ENCODE measurements at places on chromosomes 12 and 14. TPM values are rescaled to one million over a fixed set of nuclear protein-coding genes. Genes with fewer than 3 reads are reported as not detected.

- peak; percentile 50 for DNase-seq
Measured at GRCh38 chr12:84502907-84503787, 409.5 kb downstream of the SLC6A15 start.

The ZCCHC8 gene
- total RNA-seq = 32.2 TPM

The WNT1 gene
- total RNA-seq = not detected

- no peak for DNase-seq
Measured at GRCh38 chr12:52670961-52671360, 9.2 kb downstream of the KRT1 start.

The LRFN5 gene
- 12.6 TPM for total RNA-seq

DNA sequence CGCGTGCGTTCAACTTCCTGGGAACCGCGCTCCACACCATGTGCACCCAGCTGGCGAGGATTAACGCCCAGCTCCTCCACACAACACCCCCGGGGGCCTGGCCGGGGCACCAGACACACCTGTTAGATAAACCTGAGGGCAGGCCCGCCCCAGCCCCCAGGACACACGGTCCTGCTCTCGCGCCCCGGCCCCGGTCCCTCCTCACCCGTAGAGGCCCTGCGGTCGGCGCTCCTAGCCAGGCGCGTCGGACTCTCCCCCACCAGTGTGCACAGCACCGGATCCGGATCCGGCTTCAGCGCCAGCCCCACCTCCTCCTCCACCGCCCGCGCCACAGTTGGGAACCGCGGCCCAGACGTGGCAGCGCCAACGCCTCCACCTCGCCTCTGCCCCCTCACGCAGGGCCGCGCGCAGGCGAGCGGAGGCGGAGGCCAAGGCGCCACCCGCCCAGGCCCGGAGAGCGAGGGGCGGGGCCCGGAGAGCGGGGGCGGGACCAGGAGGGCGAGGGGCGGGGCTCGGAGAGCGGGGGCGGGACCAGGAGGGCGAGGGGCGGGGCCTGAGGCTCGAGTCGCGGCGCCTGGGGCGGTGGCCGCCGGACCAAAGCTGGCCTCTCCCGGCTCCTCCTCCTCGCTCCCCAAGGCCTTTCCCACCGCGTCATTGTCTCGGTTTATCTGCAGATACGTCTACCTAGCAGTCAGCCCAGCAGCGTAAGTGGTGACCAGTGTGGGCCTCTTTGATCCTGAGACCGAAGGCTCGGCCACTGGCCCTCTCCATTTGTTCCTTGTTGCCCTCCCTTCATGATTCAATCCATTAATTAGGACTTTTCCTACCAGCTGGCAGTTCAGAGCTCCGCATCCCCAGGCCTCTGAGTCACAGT is at the start of gene GNPNAT1:
Gene GNPNAT1 (minus strand): TSS at position 385 of the 874 bp plus-strand sequence. CDS start 6,957 bp downstream, outside the sequence.
- DNase-seq = peak; percentile 85

The NEMP1 gene
- total RNA-seq = 12.5 TPM

GRCh38 chr14:103630364-103631108 is 1.5 kb downstream of the KLC1 start:
- no peak for DNase-seq

DNA sequence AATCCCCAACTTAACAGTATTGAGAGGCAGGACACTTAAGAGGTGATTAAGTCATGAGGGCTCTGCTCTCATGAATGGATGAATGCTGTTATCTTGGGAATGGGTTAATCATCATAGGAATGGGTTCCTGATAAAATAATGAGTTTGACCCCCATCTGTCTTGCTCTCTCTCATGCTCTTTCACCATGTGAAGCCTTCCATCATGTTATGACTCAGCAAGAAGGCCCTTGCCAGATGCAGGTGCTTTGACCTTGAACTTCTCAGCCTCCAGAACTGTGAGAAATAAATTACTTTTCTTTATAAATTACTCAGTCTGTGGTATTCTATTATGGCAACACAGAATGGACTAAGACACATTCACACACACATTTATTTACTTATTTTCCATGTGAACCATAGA is 89.0 kb upstream of the PPM1H start:
- DNase-seq = no peak

GRCh38 chr12:91127751-91128150 is 16.5 kb upstream of the LUM start:
- DNase-seq = no peak

The PLD4 gene
- 2.6 TPM for total RNA-seq

DNA sequence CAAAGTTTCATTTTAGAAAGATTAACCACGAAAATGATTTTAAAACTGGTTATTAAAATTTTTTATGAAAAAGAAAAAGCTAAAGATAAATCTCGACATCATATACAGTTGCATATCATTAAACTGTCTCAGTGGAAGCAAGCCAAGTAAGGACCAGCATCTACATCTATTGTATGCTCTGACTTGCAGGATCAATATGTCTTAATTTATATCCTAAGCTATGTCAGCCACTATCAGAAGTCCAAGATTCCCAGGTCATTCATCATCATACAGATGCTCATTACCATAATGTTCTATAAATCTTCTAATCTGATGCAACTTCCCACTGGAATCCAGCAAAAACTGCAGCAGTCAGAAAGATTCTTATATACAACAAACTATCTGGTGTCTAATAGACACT is 43.5 kb downstream of the CMAS start:
- no peak for DNase-seq

The TBX5 gene
- 0.10 TPM for total RNA-seq
